ENCODE measurements at places on chromosomes 2 and 18. TPM values are rescaled to one million over a fixed set of nuclear protein-coding genes. Genes with fewer than 3 reads are reported as not detected.

- DNase-seq, result no peak
Measured at GRCh38 chr2:223888251-223888650, 50.9 kb upstream of the AP1S3 start.

Gene TMEM198
- total RNA-seq, result 3.0 TPM

Gene STPG4
- total RNA-seq, result not detected

DNA sequence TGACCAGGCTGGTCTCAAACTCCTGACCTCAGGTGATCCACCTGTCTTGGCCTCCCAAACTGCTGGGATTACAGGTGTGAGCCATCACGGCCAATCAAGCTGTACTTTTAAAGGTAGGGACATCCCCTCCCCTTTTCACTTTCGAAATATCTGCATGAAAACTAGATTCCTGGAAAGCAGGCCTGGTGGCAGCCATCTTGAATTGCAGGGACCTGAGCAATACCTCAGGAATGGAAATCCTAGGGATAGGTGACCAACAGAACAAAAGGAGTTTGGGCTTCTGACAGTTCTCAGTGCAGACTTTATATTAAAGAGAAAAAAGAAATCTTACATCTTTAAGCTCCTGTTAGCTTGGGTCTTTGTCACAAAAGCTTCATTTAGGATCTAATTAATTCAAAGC, 62.6 kb downstream of the KLF7 start:
- DNase-seq, result no peak

DNA sequence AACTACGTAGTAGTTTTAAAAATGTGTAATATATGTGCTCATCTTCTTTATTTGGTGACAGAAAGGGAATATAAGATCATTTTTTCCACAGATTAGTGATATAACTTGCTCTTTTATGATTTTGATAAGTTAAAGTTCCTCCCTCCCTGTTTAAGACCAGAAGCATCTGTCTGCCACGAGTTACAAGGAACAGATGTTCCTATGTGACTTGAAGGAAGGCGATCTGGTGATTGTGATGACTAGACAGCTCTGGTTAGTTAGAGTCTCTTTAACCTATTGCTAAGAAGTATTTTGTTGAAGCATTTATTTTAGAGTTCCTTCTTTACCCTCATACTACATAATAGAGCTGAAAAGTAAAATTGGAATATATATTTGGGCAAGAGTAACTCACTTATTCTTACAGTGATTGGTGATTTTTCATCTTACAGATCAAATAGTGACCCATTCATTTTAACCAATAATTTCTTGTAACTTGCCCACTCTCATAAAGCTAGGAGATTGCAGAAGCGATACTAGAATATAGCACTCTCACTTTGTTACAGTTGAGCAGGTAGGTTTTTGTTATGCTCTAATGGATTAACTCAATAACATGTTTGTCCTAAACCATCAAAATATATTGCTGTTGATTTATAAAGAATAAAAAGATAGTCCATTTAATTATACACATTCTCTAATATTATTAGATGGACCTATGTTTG, 218.7 kb downstream of the SLC4A10 start:
- no peak for DNase-seq

- no peak for DNase-seq
Measured at GRCh38 chr2:148819019-148819585, 55.9 kb upstream of the KIF5C start.

Gene ZC3H6
- total RNA-seq, result 16.3 TPM

- DNase-seq, result no peak
Measured at GRCh38 chr18:50696929-50697328, 122.9 kb downstream of the MRO start.

- no peak for DNase-seq
Measured at GRCh38 chr2:140508756-140509155, 1622.1 kb downstream of the LRP1B start.

- no peak for DNase-seq
Measured at GRCh38 chr2:22276696-22277095, 1108.3 kb upstream of the KLHL29 start.

Gene SERPINB7
- total RNA-seq, result not detected

- DNase-seq, result no peak
Measured at GRCh38 chr2:162828545-162828944, 10.0 kb downstream of the KCNH7 start.

DNA sequence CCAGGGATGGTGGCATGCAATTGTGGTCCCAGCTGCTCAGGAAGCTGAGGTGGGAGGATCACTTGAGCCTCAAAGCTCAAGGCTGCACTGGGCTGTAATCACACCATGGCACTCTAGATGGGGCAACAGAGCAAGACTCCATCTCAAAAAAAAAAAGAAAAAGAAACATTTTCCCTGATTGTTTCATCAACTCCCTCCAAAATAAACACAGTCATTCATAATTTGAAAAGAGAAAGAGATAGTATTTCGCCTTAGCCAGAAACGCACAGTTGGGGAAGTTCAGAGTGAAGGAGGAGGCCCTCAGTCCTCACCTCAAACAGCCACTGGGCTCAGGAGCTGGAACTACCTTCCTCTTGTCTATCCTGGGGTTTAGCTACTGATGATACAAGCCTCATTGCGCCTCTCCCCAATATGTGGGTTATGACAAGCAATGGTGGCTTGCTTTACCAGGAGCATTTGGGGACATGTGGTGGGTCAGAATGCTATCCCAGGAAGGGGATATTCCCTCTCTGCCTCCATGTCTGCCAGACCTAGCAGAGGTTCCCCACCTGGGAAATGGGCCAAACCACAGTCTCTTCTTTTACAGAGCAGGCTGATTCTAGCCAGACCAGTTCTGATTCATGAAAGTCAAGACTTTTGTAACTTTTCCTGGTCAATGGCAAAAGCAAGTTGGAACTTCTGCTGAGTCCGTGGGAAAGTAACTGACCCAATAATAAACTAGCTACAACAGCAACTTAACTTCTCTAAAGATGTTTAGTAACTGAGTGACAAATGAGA, 22.2 kb upstream of the TMEM87B start:
- no peak for DNase-seq

DNA sequence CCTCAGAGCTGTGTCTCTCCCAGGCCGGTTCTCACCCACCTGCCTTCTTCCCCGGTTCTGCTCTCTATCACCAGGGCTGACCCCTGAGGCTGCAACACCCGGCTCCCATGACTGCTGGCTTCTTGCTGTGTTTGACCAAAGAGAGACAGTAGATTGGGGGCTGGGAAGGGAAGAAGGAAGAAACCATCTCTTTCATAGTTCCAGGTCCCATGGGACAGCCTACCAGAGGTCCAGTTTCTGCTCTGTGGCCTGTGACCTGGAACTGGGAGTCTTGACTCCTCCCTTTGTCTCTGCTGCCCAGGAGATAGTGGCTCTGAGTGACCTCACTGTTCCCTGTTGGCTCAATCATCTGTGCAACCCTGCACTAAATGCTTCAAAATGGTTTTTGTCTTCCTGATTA, 38.1 kb downstream of the ALPK2 start:
- no peak for DNase-seq

All from posterior vena cava (tissue), 2 donors.